ENCODE measurements at places on chromosomes 12 and 14.

DNA sequence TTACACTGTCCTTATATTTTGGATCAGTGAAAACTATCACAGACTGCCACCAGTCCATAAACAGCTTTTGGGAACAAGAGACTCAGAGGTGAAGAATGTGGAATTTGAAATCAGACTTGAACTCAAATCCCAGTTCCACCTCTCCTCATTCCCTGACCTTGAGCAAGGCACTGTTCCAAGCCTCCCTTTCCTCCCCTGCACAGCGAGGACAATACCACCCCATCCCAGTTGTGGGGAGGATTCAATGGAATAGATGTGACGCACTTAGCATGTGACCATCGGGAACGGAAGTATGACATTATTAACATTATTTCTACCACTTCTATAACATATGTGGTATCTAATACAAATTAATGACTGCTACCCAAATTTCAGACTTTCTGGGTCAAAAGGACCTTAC, 63.5 kb downstream of the DPF3 start:
- DNase-seq, result no peak

DNA sequence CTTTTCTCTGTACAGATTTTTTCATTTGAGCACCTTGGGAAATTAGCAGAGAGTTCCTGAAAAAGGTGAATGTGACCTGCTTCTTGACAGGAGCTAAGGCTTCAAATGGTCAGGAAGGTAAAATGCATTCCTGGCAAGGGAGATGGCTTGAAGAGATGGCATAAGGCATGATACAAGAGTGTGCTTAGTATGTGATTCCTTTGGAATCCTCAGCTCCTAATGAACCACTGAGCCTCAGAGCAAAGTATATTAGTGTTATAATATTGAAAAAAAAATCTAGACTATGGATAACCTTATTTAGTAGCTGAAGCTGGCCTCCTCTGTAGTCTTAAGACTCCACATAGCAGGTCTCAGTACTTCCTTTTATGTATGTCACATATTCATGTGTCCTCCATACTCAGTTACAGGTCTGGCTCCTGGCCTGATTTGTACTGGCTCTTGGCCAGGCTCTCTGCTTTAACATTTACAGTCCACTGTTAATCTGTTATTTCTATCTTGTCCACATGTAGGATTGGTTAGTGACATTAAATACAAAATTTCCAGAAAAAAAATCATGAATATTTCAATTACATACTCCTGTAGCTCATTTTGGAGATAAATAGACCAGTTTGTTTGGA, 17.9 kb downstream of the TOGARAM1 start:
- DNase-seq, result no peak

GRCh38 chr14:64761441-64762043, 57.3 kb downstream of the PLEKHG3 start:
- DNase-seq, result no peak

GRCh38 chr12:32826807-32827412, 69.7 kb downstream of the PKP2 start:
- no peak for DNase-seq

GRCh38 chr14:61644834-61645233, 50.5 kb upstream of the HIF1A start:
- no peak for DNase-seq

DNA sequence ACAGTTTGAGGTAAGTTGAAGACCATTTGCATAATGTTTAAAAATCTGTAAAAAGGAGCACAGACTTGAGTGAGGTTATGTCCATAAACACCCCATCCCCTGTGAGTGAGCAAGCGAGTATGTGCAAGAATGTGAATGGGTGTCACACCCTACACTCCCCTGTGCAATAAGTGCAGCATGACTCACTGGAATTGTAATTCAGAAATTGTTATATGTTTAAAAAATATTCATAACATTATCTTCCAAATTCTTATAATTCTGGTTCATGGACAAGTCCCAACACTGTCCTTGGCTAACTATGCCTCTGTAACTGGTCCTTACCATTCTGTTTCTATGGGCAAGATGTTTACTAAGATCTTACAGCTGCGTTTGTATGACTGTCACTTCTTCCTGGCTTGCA, 207.8 kb upstream of the FAR2 start:
- no peak for DNase-seq

GRCh38 chr14:91580876-91581577, 70.9 kb upstream of the PPP4R3A start:
- no peak for DNase-seq

DNA sequence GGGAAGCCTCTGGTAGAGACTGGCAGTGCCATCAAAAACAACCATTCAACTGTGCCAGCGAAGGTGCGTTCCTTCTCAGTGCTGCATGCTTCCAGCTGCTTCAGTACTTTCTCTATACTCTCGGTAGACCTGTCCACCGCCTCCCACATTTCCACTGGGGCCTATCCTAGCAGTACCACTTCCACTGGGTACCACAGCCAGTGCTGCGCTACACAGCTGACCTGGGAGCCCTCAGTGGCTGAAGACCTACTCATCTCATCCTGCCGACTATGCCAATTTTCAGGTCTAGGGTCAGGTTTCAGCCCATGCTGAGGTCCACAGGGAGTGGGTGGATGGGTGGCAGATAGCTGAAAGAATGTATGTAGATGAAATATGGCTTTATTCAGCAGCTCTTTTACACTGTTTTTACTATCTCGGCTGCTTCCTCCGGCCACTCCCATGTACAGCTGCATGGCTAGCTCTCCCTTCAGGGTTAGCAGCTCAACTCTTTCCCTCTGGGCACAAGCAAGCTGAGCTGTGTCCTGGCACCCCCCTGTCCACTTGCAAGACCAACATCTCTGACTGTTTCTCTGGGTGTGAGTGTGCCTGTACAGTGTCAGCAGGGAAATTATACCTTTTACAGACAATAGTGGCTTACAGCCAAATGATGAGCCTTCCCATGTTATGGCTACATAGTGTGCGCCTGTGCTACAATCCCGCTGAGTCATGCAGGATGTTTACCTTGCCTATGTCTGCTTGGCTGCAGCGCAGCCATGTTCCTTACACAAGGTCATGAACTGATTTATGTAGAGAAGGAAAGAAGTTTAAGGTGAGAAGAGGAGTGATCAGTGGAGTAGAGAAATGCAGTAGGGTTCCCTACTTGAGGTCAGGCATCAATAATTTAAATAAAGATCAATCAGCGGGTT, 125.7 kb upstream of the DDHD1 start:
- no peak for DNase-seq

- DNase-seq, result no peak
Observed at GRCh38 chr14:105409364-105409763, 10.3 kb upstream of the MTA1 start.

DNA sequence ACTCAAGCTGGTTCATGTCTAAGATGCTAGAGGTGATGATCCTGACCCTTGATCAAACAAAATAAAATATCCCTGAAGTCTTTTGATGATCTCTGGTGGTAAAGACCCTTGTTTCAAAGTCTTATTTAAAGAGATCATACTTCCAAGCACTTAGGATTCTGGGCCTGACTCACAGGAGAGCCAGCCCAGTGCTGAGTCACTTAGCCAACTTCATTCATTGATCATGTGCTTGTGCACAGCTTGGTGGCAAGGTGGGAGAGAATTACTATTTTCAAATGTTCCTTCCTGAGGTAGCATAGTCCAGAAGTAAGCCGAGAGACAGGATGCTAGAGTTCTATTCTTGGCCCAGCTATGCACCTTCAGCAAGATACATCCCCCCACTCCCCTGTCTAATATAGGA, 40.6 kb downstream of the SCN8A start:
- DNase-seq, result no peak

- DNase-seq, result no peak
Observed at GRCh38 chr12:19624491-19624890, 185.2 kb downstream of the AEBP2 start.

- DNase-seq, result no peak
Observed at GRCh38 chr12:62627181-62627580, 160.6 kb downstream of the MON2 start.

DNA sequence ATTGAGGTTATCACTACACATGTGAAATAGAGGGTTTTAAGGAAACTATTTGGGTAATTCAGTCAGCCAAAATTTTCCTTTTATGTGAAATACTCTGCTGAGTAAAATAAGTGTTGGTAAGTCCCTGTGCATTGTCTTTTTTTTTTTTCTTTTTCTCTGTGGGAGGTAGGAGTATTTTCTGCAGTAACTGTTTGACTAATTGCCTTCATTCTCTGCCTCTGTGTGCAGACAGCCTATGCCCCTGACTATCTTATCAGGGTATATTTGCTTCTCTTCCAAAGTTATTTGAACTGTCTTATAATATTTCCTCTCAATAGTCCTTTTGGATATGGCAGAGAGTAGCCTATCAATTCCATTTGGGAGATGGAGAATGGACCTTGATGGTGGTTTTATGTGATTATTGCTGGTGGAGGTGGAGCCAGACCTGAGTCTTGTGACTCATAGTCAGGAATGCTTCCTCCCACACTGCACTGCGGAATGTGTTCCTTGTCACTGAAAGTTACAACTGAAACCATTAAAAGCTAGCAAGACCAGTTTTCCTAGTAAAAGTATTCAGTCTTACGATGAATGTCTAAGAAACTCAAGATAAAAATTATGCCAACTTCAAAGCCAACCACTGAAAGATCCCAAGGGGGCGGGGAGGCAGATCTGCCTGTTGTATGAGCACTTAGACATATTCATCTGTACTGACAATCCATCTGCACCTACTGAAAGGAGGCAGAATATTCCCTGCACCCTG, 40.9 kb upstream of the STXBP6 start:
- DNase-seq, result no peak

DNA sequence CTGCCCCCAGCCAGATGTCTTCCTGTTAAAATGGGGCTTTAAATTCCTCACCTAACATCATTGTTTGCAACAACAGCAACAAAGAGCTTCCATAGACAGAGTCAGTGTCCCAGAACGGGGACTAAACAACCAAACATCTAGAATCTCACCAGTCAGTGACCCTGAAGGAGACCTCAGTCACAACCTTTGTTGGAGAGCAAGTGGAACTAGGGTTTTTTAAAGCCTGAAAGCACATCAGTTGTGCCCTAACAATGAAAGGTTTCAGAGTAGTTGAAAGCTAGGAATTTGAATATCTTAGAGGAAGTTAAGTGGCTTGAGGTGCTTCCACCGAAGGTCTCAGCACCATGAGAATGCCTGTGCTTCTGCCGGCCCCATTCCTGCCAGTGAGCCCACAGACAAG, 5.0 kb upstream of the ALDH2 start:
- no peak for DNase-seq

GRCh38 chr12:70049596-70050360, 193.5 kb upstream of the CNOT2 start:
- DNase-seq, result no peak

- no peak for DNase-seq
Observed at GRCh38 chr12:46647034-46647433, 178.8 kb downstream of the SLC38A4 start.

DNA sequence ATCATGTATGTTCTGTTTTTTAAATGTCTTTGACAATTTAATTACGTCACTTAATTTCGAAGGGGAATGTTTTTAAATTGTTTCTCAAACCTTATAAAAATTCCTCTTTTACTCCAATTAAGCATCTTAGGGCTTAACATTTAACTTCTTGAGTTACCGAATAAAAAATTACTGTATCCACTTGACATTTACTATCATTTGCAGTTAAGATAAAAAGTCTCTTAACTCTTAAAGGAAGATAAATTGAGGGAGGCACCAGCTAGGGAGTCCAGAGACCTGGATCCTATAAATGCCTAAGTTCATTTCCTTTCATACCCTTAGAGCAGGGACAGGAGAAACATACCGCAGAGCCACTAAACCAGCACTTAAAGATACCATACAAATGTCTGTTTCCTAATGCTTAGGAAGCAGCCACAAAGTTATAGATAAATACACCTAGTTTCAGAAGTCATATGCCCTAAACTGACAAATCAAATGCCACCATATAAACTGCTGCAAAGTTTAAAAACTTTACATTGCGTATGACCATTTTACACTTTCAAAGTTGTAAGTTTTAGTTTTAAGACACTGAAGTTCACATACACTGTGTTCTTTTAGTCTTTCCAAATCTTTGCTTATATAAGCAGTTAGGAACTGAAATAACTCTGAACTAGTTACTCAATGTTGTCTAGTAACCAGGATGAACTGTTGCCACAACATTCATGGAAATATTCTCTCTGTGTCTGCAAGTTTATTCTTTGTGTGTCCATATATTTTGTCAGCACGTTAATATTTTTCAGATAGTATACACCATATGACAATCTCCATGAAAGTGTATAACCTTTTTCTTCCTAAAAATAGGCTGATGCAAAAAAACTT, 71.2 kb downstream of the GALNT4 start:
- no peak for DNase-seq

DNA sequence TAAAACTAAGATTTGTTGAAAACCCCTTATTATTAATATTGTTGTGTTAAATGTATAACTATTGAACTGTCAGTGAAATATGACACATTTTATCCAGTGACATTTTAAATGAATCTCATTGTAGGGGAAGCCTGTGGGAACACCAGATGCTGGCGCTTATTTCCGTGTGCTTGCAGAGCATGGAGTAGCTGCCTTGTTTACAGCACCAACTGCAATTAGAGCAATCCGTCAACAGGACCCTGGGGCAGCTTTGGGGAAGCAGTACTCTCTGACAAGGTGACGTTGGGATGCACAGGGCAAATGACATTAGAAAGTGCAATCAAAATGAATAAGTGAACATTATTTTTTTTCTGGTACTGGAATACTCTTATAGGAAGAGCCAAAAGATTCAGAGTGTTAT, 96.8 kb downstream of the ACSS3 start:
- no peak for DNase-seq

GRCh38 chr12:93186131-93186530, 191.6 kb upstream of the NUDT4 start:
- DNase-seq, result no peak

DNA sequence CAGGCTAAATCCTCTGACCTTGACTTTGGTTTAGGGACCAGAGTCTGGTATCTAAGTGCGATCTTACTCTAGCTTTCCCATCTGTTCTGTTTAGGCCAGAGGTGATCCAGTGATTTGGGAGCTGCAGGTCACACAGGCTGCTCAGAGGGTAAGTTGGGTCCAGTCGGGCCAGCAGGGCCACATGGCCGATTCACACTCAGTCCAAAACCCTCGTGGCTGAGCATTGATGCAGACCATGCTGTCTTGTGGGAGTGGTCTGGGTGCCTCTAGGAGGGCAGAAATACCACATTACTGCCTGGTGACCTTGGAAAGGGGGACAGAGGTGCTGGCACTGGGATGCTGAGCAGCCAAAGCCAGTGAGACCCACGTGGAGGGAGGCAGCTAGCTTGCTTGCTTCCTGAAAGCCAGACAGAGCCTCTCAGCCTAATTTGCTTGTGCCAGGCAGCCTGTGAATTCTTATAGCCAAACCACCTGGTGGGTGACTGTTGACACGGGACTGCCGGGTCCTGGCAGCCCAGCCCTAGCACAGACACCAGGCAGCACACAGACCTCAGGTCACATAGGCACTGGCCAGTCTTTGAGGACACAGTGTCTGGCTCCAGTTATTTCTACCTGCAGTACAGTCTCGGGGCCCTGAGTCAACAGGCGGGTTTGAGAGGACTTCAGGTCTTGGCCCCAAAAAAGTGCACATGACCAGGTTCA, 31.7 kb downstream of the ESRRB start:
- DNase-seq, result no peak

- no peak for DNase-seq
Observed at GRCh38 chr14:54762296-54762695, 140.3 kb downstream of the GCH1 start.
